ENCODE measurements at places on chromosomes 1 and 21.
A peak's percentile ranks its signal among the peaks of the same experiment; 100 is the strongest.

GRCh38 chr1:143698016-143698415 lies 273.8 kb downstream of the FAM72C start:
- peak; percentile 11 for DNase-seq

DNA sequence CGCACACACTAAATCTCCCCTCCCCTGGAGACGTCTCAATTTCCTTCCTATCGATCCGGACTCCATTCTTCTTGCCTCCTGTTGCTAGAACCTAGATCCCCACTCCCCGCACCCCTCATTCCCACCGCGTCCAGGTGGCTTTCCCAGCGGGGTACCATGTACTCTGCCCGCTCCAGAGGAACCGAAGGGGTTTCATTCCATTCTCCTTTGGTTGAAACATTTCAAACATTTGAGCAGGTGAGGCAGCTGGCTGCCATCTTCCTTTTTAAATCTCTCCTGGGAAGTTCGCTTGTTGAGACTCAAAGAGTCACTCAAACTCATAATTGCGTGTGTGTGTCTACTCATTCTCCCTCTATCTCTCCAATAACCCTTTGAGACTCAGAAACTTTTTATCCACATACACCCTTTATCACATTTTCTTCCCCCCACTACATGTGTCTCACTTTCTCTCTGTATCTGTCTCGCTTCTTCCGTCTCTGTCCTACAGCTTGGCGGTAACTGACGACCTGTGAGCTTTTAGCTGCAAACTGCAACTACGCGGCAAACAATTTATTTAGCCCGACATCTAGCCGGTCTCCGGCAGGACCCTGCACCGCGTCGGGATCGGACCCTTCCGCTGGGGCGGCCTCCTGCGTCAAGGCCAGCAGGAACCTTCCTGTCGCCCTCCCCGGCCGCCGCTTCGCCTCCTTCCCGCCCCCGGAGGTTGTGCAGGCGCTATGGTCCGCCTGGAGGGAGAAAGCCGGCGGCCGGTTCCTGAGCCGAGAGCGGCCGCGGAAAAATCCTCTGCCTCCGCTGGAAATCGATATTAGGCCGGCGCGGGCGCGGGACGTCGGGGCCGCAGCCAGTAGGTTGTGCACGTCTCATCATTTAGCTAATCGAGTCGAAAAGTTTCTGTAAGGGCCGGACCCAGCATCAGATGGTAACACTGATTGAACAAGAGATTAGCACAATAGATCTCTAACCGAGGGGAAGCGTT lies 3.0 kb upstream of the FOXD3 start:
- DNase-seq: no peak

DNA sequence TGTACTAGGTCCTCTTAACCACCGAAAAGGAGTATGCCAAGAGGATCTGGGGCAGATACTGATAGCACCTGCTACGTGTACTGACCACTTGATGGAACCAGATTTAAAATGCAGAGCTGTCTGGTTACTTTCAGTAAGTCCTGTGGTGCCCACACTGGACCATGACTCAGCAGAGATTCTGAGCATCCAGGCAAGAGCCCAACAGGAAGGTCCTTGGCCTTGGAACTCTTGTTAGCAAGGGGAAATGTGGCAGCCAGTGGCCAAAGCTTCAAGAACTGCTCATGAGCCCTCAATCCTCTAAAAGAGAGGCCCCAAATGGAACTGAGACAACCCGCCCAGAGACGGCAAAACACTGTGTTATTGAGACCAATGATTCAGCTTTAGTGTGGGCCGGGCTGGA lies 4.2 kb upstream of the GJB5 start:
- DNase-seq: no peak

GRCh38 chr1:80731241-80731894 lies 1069.4 kb upstream of the ADGRL2 start:
- no peak for DNase-seq

- no peak for DNase-seq
These were observed 213.3 kb downstream of the ROR1 start for GRCh38 chr1:63987014-63987627.

DNA sequence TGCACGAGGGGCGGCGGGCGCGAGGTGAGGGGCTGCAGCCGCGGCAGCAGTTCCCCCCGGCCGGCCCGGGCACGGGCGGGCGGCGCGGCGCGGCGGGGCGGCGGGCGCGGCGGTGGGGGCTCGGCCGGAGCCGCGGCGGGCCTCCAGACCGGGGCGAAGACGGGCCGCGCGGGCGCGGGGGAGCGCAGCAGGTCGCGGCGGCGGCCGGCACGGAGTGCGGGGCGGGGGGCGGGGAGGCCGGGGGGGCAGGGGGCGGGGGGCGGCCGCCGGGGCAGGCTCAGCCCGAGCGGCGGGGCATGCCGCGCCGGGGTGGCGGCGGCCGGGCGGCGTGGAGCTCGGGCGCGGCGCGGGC lies 311 bp downstream of the IRF2BP2 start:
- no peak for DNase-seq

DNA sequence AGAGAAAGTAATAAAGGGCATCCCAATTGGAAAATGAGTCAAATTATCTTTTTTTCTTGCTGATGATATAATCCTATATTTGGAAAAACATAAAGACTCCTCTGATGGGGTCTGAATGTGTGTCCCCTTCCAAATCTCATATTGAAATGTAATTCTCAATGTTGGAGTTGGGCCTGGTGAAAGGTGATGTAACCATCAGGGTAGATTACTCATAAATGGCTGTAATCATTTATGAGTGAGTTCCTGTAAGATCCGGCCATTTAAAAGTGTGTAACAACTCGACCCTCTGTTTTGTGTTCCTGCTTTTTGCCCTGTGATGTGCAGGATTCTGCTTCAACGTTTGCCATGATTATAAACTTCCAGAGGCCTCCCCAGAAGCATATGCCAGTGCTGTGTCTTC lies 44.3 kb upstream of the MAP1LC3C start:
- no peak for DNase-seq

GRCh38 chr1:224435999-224436398 lies 1.4 kb upstream of the WDR26 start:
- DNase-seq: no peak

GRCh38 chr1:8463144-8463927 lies 145.4 kb downstream of the SLC45A1 start:
- DNase-seq: peak; percentile 91

DNA sequence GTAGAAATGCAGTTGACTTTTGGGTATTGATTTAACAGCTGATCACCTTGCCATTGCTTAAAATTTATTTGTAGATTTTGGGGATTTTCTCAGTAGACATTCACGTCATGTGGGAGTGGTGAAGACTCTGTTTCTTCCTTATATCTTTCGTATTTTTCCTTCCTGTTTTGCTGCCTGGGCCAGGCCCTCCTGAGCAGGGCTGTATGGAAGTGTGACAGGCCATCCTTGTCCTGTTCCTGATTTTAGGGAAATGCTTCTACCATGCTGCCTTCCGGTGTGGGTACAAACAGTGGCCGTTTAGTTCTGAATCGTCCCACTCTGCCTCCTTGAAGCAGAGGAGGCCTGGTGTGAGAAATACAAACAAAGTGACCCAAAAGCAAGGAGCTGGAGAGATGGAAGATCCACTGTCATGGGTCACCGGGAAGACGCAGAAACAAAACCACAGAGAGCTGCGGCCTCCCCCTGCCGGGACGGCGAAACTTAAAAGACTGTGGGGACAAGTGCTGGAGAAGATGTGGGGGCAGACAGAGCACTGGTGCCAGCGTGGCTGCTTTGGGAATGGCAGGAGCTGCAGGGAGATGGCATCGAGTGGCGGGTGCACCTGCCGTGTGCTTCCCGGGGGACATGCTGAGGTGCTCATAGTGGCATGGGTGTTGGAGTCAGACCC lies 7.6 kb downstream of the AGPAT3 start:
- no peak for DNase-seq

GRCh38 chr1:160882582-160882981 lies 2.4 kb downstream of the ITLN1 start:
- DNase-seq: no peak

DNA sequence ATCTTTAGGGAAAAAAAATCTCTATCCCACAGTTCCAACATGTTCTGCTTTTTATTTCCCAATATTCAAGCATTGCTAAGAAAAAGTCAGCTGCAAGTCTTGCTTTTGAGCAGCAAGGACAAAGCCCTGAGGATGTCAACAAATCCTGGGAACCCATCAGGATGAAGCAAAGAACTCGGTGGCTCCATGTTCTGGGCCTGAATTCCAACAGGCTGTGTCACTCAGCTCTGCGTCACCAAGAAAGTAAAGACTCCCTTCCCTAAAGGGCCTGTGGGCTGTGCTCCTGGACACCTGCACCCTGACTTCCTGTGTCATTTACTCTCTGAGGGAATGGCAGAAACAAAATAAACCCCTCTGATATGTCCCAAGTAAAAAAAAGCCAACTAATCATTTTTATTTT lies 95.5 kb downstream of the TIAM1 start:
- no peak for DNase-seq

GRCh38 chr1:227305894-227306626 lies 12.2 kb downstream of the CDC42BPA start:
- no peak for DNase-seq

- DNase-seq: no peak
These were observed 10.8 kb upstream of the PTPRC start for GRCh38 chr1:198628067-198628455.

DNA sequence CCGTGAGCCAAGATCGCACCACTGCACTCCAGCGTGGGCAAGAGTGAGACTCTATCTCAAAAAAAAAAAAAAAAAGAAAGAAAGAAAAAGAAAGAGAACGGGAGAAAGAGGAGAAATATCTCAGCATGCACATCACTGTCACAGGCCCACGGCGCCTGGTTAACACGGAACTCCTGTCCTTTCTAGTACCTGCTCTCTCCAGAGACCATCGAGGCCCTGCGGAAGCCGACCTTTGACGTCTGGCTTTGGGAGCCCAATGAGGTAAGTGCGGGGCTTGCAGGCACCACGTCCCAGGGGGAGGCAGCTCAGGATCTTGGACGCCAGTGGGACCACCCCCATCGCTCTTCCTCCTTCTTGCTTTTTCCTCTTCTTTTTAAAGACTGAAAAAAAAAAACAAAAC lies 100.4 kb downstream of the PDE9A start:
- no peak for DNase-seq

- peak; percentile 58 for DNase-seq
These were observed 37.6 kb downstream of the DDAH1 start for GRCh38 chr1:85427331-85427730.

DNA sequence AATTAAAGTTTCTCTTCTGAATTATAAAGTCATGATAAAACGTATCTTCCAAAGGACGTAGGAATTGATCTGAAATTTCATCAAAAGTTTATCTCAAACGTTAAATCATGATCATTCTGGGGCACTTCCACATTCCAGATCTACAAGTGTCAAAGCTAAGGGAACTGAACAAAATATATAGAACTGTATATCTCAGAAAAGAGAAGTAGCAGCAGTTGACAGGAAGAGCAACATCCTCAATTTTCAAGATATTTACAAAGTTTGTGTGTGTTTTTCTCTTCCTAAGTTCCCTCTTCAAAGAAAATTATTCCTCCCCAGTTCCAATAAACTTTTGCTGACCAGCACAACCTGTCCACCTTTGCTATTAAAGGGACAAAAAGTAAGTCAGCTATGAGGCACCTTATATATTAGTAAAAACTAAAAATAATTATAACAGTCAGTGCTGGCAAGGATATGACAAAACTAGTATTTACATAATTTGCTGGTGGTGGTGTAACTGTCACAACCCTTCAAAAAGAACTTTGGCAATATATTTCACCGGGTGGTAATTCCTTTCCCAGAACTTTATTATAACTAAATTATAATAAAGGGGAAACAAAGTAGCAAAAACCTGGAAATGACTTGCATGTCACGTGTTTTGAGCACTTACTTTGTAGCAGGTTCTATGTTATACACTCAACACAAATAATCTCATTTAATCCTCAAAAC lies 38.5 kb upstream of the EYA3 start:
- no peak for DNase-seq

DNA sequence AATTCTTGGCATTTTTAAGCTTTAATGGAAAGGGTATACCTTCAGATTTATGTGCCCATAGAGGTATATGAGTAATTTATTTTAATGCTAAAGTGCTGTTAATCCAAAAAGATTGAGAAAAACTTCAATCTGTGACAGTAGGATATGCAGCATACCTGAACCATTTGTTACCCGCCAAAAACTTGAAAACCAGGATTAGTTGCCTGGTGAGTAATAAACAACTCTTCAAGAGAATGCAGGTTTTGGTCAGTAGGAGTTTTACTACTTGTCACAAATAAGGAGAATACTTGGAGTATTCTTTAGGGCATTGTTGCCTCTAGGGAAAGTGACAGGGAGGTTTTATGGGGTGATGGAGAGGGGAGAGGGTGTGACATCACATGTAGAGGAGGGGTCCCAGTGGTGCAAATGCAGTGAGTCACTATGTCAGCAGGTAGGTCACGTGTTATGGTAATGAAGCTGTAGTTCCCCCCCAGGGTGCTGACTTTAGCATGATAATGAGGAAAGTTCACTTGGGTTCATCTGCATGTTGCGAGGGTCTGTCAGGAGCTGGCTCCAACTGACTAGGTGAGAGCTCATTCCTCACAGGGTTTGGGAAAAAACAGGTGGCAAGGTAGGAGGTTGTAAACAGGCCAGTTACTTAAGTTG lies 23.1 kb downstream of the USP25 start:
- DNase-seq: no peak

DNA sequence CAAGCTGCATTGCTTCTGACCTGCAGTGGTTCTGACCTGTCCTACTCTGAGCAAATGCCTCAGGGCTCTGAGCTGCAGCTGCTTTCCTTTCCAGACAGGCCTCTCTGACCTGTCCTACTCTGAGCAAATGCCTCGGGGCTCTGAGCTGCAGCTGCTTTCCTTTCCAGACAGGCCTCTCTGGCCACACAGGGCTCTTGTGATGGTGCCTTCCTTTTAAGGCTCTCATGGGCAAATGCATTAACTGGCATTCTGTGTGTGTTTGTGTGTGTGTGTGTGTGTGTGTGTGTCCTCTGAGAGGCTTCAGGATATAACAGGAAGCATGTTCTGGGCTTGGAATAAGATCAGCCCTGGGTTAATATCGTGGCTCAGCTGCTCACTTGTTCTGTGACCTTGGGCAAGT lies 131.3 kb downstream of the NTPCR start:
- DNase-seq: peak; percentile 39
